ENCODE measurements at places on chromosomes 5 and 9. TPM values are rescaled to one million over a fixed set of nuclear protein-coding genes. Genes with fewer than 3 reads are reported as not detected.

The RASGRF2 gene
- total RNA-seq = 20.0 TPM

The GARNL3 gene
- 76.4 TPM for total RNA-seq

GRCh38 chr5:55934115-55934613 is 60.6 kb downstream of the IL6ST start:
- DNase-seq = no peak

GRCh38 chr9:32306006-32306405 is 78.4 kb upstream of the ACO1 start:
- DNase-seq = no peak

DNA sequence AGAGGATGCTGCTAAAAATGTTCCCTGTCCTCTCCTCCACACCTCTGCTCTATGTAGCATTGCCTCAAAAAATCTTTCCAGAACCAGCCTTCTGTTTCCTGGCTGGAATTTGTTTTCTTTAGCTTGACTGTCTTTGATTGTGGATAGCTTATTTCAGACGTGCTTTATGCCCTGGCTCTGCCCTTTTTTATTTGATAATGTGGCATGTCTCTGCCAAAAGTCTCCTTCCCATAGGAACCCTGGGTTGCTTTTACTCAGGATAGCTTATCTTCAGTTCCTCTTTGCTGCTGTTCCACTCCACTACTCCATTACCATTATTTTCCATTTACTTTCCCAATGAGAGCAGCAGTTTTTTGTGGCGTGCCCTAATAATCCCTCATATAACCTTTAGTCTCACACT is 885 bp upstream of the TMEM252 start:
- no peak for DNase-seq
